ENCODE measurements at places on chromosomes 12 and 14. TPM values are rescaled to one million over a fixed set of nuclear protein-coding genes. Genes with fewer than 3 reads are reported as not detected.

DNA sequence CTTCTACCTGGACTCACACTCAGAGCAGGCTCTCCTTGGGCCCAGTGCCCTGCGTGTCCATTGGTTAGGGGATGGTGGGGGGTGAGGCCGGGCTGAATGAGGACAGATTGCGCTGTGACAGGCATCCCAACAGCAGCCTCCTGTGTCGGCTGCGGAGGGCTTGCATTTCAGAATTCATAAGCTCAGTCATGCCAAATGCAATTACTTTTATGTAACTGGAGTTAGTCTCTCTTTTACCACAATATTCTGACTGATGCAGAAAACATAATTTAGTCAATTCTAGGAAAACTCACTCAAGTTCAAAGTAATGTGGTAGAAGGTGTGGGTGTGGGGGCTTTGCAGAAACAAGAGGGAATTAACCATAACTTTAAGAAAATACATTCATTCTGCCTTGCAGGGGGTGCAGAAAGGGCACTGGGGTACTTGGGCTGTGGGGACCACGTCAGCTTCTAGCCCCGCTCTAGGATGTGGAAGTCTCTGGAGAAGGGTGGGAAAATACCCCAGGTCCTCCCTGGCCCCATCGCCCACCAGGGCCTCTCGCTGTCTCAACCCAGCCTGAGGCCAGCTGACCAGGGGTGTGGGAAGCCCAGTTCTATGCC, 257.7 kb downstream of the ADGRD1 start:
- no peak for DNase-seq

DNA sequence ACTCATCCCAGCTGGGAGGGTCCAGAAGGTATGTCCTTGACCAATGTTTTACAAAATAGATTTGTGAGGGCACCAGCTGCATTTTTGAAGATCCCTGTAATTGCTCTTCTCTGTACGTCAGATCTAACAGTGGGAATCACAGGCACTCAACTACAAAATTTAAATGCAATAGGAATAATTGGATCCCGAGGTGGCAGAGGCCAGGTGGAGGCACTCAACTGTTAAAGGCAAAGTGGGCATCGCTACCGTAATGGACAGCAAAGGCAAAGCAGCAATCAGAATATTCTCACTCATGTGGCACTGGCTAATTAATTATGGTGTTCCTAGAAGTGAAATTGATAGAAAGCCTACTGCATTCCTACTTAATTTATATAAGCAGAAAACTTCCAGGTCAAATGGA, 27.9 kb upstream of the PSMC1 start:
- no peak for DNase-seq

- DNase-seq: no peak
Observed at GRCh38 chr12:115810122-115810901, 467.2 kb downstream of the MED13L start.

GRCh38 chr12:64551676-64552075, 58.6 kb upstream of the RASSF3 start:
- DNase-seq: peak; percentile 37

GRCh38 chr14:34632411-34632978, 2.5 kb upstream of the SNX6 start:
- DNase-seq: no peak

DNA sequence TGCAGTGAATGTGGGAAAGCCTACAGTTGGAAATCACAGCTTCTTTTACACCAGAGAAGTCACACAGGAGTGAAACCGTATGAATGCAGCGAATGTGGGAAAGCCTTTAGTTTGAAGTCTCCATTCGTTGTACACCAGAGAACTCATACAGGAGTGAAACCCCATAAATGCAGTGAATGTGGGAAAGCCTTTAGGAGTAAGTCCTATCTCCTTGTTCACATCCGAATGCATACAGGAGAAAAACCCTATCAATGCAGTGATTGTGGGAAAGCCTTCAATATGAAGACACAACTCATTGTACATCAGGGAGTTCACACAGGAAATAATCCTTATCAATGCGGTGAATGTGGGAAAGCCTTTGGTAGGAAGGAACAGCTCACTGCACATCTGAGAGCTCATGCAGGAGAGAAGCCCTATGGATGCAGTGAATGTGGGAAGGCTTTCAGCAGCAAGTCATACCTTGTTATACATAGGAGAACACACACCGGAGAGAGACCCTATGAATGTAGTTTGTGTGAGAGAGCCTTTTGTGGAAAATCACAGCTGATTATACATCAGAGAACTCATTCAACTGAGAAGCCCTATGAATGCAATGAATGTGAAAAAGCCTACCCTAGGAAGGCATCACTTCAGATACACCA, 24.6 kb downstream of the ZNF26 start:
- no peak for DNase-seq

The NANOG gene
- total RNA-seq: not detected

DNA sequence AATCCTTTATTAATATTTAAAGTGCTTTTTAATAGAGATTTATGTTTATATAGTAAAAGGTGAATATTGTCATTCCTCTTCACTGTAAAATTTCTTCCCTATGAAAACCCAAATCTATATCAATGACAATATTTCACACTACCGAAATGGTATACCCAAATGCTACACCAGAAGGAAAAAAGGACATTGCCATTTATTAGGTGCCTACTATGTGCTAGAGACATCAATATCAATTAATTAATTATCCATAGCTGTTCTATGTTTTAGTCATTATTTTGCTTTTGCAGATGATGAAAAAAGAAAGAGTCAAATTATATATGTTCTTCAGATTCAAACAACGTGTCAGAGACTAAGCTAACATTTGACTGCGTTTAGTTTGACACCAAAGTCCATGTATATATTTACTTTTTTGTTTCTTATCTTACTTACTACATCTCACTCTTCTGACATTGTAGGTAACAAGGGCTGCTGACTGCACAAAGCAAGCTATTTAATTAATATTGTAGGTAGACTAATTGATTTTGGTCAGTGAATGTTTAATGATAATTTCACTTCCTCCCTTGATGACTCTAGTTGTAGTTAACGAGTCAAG, 614.0 kb upstream of the FOXG1 start:
- DNase-seq: no peak

The LRP1-AS gene
- not detected for total RNA-seq

The GDF3 gene
- total RNA-seq: not detected

GRCh38 chr14:42944284-42944683, 1337.6 kb downstream of the LRFN5 start:
- no peak for DNase-seq

DNA sequence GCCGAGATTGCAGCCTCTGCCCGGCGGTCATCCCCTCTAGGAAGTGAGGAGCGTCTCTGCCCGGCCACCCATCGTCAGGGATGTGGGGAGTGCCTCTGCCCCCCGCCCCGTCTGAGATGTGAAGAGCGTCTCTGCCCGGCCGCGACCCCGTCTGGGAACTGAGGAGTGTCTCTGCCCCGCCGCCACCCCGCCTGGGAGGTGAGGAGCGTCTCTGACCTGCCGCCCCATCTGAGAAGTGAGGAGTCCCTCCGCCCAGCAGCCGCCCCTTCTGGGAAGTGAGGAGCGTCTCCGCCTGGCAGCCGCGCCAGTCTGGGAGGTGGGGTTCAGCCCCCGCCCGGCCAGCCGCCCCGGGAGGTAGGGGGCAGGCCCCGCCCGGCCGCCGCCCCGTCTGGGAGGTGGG, 544.0 kb downstream of the CCER1 start:
- no peak for DNase-seq

The TRIM9 gene
- 0.63 TPM for total RNA-seq

DNA sequence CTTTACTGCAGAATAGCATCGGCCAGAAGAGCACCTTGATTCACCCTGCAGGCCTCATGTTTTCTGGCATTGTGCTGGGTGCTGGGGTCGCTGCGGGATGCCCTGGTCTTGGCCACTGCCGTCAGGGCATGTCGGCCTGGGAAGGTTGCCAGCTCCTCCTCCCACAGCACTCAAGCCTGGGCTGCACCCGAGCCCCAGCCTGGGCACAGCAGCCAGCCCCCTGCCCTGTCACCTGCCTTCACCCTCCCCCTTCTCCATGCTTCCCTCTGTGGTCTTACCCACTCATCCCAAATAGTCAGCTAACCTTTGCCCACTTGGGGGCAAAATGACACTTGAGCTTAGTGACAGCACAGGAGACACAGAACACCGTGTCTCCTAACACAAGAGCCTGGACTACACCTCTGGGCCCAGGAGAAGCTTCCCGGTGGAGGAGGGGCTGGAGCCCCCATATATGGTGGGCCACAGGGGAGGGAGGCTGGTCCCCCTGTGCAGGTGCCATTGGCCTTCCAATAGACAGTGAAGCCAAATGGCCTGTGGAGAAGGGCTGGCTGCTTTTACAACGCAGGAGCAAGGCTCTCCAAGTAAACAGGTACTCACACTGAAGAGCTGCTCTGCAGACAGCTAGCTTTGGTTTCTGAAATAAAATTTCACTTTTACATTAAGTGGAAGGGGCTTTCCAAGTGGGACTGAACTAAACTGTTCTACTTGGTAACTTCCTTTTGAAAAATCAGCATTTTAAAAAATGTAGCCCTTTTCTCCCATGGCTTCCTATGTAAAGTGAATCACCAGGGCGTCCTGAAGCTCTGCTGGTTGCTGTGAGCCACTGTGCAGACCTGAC, 51.2 kb upstream of the AMN start:
- DNase-seq: no peak

The TCP11L2 gene
- 40.1 TPM for total RNA-seq

GRCh38 chr14:71231521-71232393, 324.5 kb downstream of the PCNX1 start:
- DNase-seq: peak; percentile 88

- no peak for DNase-seq
Observed at GRCh38 chr14:31029016-31029970, 3.1 kb upstream of the STRN3 start.

- no peak for DNase-seq
Observed at GRCh38 chr14:106080922-106081321, 554.5 kb downstream of the TMEM121 start.

- no peak for DNase-seq
Observed at GRCh38 chr14:23324455-23324846, 3.2 kb downstream of the PABPN1 start.

DNA sequence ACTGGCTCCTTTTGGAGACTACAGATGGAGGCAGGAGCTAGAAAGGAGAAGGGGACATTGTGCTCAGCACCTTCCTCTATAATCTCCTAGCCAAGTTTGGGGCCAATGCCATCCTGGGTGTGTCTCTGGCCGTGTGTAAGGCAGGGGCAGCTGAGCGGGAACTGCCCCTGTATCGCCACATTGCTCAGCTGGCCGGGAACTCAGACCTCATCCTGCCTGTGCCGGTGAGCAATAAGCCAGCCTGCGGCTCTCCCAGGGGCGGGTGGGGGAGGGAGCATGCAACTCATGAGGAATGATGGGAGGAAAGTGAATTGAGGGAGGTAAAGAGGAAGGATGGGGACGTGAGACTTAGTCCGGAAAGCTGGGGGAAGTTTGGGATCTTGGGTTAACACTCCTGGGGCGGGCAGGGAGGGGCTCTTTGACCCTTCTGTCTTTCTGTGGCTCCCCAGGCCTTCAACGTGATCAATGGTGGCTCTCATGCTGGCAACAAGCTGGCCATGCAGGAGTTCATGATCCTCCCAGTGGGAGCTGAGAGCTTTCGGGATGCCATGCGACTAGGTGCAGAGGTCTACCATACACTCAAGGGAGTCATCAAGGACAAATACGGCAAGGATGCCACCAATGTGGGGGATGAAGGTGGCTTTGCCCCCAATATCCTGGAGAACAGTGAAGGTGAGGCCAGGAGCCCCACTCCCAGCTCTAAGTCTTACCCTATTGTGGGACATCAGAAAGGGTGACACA, 3.3 kb downstream of the ENO2 start:
- peak; percentile 32 for DNase-seq

The THAP2 gene
- total RNA-seq: 7.2 TPM

The CSRP2 gene
- not detected for total RNA-seq
